ENCODE measurements at places on chromosomes 3 and 15.

DNA sequence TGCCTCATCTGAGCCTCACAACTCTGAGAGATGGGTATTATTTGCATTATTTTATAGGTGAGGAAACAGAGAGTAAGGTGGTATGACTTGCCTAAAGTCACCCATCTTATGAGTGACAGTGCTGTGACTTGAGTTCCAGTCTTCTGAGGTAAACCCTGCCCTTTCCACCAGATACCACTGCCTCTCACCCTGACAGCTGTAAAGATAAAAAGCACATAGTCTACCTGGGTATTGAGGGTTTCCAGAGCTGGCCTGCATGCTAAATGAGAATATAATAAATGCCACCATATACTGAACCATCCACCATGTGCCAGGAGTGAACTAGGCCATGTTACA lies 25.6 kb downstream of the RASGRP1 start:
- H3K36me3 ChIP-seq: no peaks in the 10 kb centered on the region
- DNase-seq: no peak
- H3K4me3 ChIP-seq: no peak overlapping the region
- no peaks in the 10 kb centered on the region for H3K27me3 ChIP-seq

DNA sequence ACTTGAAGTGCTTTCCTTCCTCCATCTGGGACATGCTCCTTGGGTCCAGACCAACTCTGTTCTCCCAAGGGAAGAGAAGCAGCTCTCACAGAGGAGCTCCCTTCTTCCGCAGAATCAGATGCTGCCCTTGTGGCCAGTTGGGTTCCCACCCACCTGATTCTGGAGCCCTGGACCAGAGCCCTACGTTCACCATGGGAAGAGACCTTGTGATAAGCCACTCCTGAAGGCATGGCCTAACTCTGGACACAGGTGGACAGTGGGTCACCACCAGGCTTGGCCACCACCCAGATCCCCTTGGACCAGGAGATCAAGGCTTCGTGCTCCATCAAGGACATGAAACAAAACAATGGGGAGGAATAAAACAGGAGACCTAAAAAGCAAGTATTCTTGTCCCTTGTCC lies 172.2 kb downstream of the RPLP1 start:
- no peak for DNase-seq
- H3K27me3 ChIP-seq: peaks cover 72% of the 10 kb centered on the region
- H3K4me1 ChIP-seq: no peaks in the 10 kb centered on the region
- H3K4me3 ChIP-seq: no peak overlapping the region
- no peaks in the 10 kb centered on the region for H3K36me3 ChIP-seq

GRCh38 chr3:193400304-193400703 lies 21.8 kb upstream of the ATP13A5 start:
- H3K4me3 ChIP-seq: no peak overlapping the region
- no peaks in the 10 kb centered on the region for H3K36me3 ChIP-seq
- no peaks in the 10 kb centered on the region for H3K4me1 ChIP-seq
- H3K27ac ChIP-seq: no peak overlapping the region

DNA sequence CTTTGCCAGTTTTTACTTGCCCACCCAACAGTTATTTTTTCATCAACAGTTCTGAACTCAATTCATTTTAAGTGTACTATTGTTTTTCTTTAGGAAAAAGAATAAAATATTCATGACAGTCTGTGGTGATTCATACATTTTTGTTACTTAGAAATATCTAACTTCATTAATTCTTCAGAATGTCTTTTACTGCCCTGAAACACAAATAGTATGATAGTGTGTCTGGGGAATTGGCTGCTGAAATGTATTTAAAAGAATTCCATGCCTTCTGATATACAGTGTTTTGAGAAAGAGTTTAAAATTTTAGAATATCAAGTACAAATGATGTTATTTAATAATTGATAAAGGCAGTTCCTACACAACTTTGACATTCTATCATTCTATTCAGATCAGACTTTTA lies 854.1 kb downstream of the NAALADL2 start:
- no peak overlapping the region for H3K27ac ChIP-seq
- no peak overlapping the region for H3K4me3 ChIP-seq
- H3K27me3 ChIP-seq: no peaks in the 10 kb centered on the region
- no peaks in the 10 kb centered on the region for H3K4me1 ChIP-seq
- DNase-seq: no peak

DNA sequence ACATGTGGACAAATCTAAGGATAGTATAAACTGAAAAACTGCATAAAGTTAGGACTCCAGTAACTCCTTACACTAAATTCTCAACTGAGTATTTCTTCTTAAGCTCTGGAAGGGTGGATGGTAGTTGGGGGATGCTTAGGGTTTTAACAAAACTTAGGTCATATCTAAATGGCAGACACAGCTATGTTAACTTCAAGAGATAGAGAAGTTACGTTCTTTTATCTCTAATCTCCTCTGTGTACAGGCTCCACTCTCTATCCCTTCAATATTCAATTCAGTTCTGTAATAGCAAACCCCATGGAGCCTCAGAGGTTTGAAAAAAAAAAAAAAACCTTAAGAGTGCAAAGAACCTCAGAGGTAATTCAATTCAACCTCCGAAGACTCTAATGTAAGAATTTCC lies 3.1 kb downstream of the CMTM6 start:
- peaks cover 8% of the 10 kb centered on the region for H3K36me3 ChIP-seq
- DNase-seq: no peak
- peaks cover 39% of the 10 kb centered on the region for H3K4me1 ChIP-seq
- peak overlapping the region; percentile 47 for H3K27ac ChIP-seq
- H3K4me3 ChIP-seq: no peak overlapping the region

DNA sequence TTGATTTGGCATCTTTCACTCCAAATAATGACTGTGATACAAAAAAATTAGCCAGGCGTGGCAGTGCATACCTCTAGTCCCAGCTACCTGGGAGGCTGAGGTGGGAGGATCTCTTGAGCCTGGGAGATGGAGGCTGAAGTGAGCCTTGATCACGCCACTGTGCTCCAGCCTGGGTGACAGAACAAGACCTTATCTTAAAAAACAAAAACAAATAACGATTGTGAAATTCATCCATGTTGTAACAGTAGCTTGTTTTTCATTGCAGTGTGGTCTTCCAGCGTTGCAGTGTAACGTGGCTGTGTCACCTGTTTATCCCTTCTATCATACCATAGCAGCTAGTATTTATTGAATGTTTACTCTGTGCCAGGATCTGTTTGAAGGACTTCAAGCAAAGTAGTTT lies 120.9 kb downstream of the ITPR1 start:
- no peaks in the 10 kb centered on the region for H3K4me1 ChIP-seq
- DNase-seq: no peak
- no peak overlapping the region for H3K4me3 ChIP-seq
- no peak overlapping the region for H3K27ac ChIP-seq
- H3K27me3 ChIP-seq: peaks cover 14% of the 10 kb centered on the region

GRCh38 chr3:109922856-109923255 lies 585.5 kb upstream of the DPPA4 start:
- DNase-seq: no peak
- peak overlapping the region; percentile 33 for H3K27ac ChIP-seq
- H3K27me3 ChIP-seq: no peaks in the 10 kb centered on the region
- H3K36me3 ChIP-seq: no peaks in the 10 kb centered on the region

GRCh38 chr15:64877435-64877834 lies 34.3 kb upstream of the ANKDD1A start:
- H3K36me3 ChIP-seq: no peaks in the 10 kb centered on the region
- no peak overlapping the region for H3K4me3 ChIP-seq
- H3K4me1 ChIP-seq: peaks cover 6% of the 10 kb centered on the region
- no peak for DNase-seq
- H3K27me3 ChIP-seq: no peaks in the 10 kb centered on the region
- no peak overlapping the region for H3K27ac ChIP-seq

Data from mesothelial cell of epicardium (in vitro differentiated cells).